ENCODE measurements at places on chromosomes 5 and 9.

- no peak for DNase-seq
Measured at GRCh38 chr9:34771007-34771406, 61.1 kb upstream of the CCL21 start.

GRCh38 chr5:72834924-72835323 lies 18.5 kb downstream of the TNPO1 start:
- DNase-seq, result no peak

DNA sequence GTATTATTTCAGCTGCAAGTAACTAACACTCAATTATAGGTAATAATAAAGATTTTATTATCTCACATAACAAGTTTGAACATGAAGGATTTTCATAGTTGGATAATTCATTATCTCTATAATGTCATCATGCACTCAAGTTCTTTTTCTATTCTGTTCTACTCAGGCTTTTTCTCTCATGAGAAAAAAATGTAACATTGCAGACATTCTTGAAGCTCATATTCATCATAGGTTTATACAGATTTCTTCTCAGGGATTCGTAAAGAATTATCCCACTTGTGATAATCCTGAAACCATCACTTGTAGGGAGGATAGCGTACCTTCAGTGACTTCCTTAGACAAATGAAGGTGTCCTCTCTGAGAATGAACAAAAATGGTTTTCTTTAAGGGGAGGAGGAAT lies 150.3 kb downstream of the XRCC4 start:
- DNase-seq, result no peak

- DNase-seq, result no peak
Measured at GRCh38 chr9:71025201-71025600, 96.2 kb downstream of the TRPM3 start.

DNA sequence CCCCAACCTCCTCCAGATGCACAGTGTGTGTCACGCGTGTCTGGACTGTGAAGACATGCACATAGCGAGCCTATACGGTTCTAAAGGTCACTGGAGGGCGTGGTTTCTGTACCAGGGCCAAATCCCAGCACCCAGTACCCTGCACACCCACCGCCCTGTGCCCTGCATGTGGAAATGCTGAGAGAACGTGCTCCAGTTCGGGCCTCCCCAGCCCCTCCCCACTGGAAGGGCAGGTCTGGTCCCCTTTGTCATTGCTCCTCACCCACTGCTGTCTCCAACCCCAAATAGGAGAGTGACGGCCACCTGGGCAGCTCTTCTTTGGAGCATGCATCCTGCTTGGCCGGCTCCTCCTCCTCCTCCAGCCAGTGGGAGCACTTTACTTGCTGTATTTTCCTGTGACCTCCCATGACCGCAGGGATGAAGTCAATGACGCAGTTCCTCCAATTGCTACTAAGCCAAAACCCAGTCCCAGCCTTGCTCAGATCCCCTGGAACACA lies 116.7 kb downstream of the WNK2 start:
- no peak for DNase-seq

GRCh38 chr9:134993996-134994720 lies 76.4 kb upstream of the FCN1 start:
- DNase-seq, result no peak

DNA sequence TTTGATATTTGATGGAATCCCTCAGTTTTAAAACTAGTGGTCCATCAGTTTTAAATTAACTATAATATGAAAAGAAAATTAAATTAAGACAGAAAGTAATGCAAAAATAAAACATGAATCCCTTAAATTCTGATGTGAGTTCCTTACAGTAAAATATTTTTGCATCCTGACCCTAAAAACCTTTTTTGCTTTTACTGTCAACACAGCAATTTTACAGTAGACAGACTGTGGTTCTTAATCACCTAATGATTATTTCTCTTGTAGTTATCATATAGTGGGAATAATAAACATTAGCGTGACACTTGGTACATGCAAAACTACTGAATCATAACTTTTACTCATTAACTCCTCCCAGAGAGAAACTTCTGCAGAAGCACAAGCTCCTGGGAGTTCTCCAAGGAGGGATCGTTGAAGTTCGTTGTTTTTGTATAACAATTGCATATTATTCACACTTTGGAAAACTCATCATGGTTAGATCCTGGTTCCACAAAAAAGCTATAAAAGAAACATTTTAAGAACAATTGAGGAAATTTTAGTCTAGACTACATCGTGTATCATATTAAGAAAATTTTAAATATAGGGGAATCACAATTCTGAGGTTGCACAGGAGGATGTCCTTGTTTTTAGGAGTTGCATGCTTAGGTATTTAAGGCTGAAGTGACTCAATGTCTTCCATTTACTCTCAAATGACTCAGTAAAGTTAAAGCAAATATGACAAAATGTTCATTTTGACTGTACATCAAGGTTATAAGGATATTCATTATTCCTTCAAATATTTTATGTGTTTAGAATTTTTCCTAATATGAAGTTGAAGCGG lies 88.2 kb upstream of the NIPAL4 start:
- no peak for DNase-seq

GRCh38 chr5:55847837-55848236 lies 3.3 kb upstream of the IL31RA start:
- DNase-seq, result no peak

DNA sequence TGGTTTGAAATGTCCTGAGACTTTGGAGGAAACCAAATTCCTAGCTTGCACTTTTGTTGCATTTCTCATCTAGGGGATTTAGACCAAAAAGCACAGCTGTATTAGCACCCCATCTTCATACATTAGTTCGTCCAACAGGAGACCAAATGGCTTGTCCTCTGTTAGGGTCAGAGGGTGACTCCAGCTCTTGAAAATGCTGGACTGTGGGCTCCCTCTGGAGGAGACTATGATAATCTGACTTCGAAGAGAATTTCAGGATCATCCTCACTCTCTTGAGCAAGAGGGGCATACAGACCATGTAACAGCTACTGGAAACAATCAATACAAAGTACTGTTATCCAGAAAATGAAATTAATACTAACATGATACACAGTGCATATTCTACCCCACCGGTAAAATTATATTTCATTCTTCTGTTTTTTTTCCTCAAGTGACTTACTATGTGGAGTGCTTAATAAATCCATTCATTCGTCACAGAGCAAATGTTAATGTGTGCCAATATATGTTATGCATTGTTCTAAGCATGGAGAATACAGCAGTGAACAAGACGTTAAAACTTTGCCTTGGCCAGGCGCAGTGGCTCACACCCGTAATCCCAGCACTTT lies 63.7 kb upstream of the PPP2CA start:
- DNase-seq, result peak; percentile 15

GRCh38 chr5:91283899-91284298 lies 99.2 kb downstream of the ARRDC3 start:
- no peak for DNase-seq

DNA sequence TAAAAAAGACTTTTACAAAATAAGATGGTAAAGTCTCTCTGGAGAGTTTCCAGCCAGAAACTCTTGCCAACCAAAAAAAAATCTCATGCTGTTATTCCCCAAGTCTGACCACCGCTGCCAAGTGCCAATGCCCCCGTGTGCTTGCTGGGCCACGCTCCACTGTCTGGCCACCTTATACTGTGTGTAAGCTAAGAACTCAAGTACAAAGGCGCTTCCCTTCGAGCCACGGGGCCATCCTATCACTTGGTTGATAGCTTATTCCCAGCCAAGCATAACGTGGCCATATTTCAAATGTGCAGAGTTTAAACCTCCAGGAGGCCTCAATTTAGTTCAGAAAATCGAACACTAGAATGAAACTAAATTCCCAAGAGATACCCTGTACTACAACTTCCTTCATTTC lies 36.0 kb downstream of the ROR2 start:
- no peak for DNase-seq

DNA sequence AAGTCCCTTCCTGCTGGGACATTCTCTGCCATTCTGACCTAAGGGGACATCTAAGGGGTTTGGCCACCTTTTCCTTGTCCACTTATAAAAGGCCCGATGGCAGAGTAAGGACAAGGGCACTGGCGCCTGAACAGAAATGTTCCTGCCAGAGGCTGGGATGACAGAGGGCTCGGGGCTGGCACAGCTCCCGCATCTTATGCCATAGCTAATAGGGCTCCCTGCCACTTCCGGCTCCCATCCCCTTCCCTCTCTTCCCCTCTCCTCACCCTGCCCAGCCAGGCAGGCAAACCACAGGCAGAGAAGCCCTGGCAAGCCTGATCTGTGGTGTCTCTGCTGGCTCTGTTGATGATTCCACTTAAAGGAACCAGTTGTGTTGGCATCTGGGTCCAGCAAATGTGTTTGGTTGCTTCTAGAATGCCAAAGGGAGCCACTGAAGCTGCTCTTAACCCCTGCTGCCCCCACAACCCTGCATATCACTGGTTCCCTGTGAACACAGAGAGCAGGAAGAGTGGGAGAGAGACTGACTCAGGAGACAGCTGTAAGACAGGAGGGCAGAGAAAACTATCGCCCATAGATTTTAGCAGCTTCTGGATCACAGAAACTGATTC lies 18.4 kb upstream of the ADRA1B start:
- no peak for DNase-seq

- DNase-seq, result no peak
Measured at GRCh38 chr9:137592767-137593166, 2.5 kb upstream of the ZMYND19 start.

- no peak for DNase-seq
Measured at GRCh38 chr9:120970244-120970643, 43.6 kb upstream of the TRAF1 start.
